ENCODE measurements at places on chromosomes 3 and 15.

DNA sequence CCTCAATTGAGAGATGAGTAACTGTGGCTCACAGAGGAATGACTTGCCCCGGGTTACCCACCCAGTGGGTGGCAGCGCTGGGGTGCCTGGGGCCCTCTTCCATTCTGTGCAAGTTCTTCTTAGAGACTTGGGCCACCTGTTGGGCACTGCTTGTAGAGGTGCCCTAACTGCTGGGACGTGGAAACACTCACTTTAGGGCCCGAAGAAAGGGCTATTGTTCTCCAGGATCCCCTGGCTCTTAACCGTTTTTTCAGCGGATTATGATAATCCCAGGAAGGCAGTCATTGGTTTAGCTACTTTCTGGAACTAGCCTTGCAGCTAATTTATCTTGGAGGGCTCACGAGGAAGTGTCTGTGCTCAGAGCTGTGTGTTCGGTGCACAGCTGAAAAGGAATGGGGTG lies 66.0 kb upstream of the GCNT3 start:
- DNase-seq, result no peak

DNA sequence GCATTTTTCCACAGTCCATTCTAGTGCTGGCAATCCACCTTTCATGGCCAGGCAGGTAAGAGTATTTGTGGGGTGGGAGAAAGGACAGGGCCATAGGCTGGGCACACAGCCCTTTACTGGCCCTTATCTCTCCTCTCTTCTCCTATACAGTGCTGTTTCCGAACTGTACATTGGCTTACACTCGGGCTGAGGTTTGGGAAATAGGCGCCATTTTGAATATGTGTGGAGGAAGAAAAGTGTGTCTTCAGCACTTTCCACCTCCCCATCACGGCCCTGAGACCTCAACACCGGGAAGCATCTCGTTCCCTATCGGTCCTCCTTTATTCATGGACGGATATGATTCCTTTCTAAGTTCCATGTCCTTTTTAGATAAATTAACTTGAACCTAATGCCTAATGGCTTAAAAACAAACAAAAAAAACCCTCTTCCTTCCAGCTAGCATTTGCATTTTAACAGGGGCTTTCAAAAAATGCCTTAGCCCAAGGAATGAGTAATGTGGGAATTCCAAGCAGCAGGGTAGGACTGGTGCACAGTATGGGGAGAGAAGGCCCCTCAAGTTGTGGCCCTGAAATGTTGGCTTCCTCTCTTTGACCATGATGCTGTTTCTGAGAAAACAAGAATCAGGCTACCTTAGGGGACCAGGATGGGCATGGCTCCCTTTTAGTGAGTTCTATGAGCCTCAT lies 24.5 kb downstream of the CD86 start:
- DNase-seq, result no peak

- DNase-seq, result no peak
Measured at GRCh38 chr3:124558991-124559845, 171.0 kb upstream of the UMPS start.

DNA sequence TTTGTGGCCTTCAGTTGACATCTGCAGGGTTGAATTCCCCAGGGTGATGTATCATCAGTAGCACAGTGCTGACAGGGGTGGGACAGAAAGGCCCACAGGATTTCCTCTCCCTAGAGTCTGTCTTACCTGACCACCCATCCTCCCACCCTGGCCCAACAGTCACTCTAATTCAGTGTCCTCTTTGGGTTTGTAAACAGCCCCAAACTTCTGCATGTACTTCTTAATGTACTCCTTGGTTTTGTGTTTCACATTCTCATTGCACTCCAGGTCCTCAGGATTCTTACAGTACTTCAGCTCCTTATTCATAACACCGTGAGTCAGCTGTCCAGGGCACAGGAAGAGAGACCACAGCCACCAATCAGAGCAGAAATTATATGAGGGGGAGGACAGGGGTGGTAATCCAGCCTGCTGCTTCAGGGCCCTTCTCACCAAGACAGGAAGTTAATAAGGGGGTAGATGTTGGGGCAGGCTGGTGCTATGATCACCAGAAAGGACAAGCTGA lies 37.5 kb downstream of the NBEAL2 start:
- no peak for DNase-seq

GRCh38 chr15:98799461-98800390 lies 151.4 kb downstream of the IGF1R start:
- DNase-seq, result no peak

GRCh38 chr3:123287962-123288302 lies 86.2 kb downstream of the SEC22A start:
- DNase-seq, result no peak

DNA sequence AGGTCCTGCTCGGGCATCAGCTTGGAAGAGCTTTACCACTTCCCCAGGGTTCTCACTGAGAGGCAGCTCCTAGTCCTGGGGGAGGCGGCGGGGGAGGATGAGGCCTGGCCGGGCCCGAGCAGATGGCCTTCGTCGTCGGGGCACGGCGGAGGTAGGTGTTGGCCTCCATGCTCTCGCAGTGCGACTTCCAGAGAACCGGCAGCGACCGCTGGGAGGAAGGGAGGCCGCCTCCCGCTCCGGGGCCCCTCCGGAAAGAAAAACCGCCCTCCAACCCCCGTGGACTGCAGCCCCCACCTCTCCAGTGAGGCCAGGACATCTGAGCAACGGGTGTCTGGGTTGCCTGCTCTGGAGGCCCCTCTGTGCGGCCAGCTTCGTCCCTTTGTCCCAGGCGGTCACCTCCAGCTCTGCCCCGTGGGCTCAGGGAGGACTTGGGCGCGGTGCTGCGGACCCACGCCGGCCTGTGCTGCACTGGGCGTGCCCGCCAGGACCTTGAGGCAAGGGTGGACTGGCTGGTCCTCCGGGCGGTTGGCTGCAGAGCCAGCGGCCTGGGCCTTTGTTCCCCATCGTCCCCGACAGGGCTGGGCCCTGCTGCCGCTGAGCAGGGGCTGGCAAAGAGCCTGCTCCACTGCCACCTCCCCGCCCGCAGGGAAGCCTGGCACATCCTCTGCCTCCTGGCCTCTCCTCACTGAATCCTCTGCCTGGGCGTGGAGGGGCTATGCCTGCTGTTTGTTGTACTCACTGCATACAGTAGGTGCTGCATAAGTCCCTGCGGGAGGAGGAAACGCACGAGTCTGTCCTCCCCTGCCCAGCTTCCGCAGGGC lies 13.6 kb upstream of the GP9 start:
- no peak for DNase-seq
